CD14-positive monocyte (primary cell): ENCODE measurements at places on chromosomes 4 and X. TPM values are rescaled to one million over a fixed set of nuclear protein-coding genes. Genes with fewer than 3 reads are reported as not detected.

DDX53 gene
- polyA plus RNA-seq = not detected in 2 replicates

DNA sequence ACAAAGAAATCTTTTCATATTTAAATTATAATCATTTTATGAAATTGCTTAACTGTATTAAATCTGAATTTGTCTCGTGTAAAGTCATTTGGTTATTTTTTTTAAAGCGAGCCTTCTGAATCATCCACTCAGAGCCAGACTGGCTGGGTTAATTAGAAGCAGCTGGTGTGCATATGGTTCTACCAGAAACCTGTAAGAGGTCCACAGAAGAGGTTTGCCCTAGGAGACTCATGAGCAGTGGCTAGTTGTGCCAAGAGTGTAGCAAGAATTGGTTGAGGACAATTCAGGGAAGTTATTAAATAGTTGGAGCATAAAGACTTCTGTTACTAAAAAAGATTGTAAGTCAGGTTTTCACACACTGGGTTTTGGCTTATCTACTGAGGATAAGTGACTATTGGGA, 267.4 kb downstream of the IL1RAPL2 start:
- H3K36me3 ChIP-seq = no peaks in the 10 kb centered on the region
- no peaks in the 10 kb centered on the region for H3K27me3 ChIP-seq
- H3K27ac ChIP-seq = no peak overlapping the region
- no peaks in the 10 kb centered on the region for H3K4me1 ChIP-seq
- DNase-seq = no peak

- no peak overlapping the region for H3K4me3 ChIP-seq
- H3K27ac ChIP-seq = no peak overlapping the region
- peaks cover 41% of the 10 kb centered on the region for H3K27me3 ChIP-seq
- H3K4me1 ChIP-seq = peaks cover 9% of the 10 kb centered on the region
- no peaks in the 10 kb centered on the region for H3K36me3 ChIP-seq
Observed at GRCh38 chrX:45699158-45699557, 498.5 kb upstream of the DIPK2B start.

DNA sequence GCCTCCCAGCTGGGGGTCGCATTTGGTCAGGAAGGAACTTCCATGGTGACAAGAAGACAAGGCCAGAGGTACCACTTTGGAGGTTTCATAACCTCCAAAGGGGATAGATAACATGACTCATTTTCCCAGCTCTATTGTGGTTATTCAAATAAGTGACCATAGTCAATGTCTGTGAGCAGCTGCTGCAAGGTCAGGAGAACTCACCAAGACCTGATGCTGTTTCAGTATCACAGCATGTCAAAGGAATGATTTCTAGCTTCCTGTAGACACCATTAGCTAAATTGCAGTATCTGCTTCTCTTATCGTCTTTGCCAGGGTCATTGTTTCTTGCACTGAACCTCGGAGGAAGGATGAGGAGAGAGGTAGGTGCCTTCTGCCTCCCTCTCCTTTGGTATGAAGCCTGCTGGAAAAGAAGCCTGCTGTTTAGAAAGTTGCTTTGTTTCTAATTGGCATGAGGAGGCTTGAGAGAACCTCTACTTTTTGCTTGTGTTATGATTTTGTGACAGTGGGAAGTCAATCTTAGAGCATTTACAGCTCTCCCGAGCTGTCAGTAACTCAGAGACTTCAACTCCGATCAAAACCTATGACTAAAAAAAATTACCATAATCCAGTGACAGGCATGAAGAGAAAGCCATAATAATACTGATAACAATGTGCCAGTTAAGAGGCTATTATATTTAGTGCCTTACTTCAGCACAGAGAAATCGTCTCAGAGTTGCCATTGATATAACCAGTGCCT, 38.0 kb upstream of the GATB start:
- H3K4me3 ChIP-seq = no peak overlapping the region
- H3K27me3 ChIP-seq = no peaks in the 10 kb centered on the region
- no peak for DNase-seq
- no peak overlapping the region for H3K27ac ChIP-seq

DNA sequence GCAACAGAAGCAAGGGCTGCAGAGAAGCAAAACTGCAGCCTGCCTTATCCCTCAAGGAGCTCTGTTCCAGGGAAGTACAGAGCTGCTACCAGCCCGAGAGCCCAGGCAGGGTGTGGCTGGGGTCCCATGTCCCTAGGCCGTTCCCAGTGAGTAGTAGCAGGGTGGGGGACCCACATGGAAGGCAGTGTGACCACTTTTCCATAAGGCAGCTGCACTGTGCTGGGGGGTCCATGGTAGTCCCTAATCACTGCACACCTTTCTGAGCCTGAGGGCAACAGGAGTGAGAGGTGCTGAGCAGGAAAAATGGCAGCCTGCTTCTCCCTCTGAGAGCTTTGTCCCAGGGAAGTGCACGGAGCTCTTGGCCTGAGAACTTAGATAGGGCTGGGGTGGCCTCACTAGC, 135.9 kb downstream of the SH3BGRL start:
- no peak overlapping the region for H3K4me3 ChIP-seq
- no peaks in the 10 kb centered on the region for H3K4me1 ChIP-seq
- H3K27ac ChIP-seq = no peak overlapping the region
- H3K36me3 ChIP-seq = no peaks in the 10 kb centered on the region
- no peak for DNase-seq

DNA sequence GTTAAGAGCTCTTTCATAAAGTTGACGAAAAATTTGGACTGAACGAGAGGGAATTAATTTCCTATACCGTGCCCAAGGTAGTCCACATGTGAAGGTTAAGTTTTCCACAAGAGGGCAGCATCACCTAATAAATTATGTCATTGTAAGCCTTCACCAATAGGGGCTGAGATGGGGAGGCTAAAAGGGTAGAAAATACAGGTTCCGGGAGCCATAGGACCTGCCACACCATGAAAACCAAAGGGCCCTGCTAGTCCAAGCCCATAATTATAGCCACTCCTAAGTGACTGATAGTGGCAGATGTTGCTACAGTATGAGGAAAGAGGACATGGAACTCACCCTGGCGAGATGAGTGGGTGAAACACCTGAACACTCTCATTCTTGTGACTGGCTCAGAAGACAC, 122.2 kb downstream of the SHROOM4 start:
- no peak overlapping the region for H3K4me3 ChIP-seq
- DNase-seq = peak; percentile 5
- H3K4me1 ChIP-seq = no peaks in the 10 kb centered on the region
- no peaks in the 10 kb centered on the region for H3K27me3 ChIP-seq

DNA sequence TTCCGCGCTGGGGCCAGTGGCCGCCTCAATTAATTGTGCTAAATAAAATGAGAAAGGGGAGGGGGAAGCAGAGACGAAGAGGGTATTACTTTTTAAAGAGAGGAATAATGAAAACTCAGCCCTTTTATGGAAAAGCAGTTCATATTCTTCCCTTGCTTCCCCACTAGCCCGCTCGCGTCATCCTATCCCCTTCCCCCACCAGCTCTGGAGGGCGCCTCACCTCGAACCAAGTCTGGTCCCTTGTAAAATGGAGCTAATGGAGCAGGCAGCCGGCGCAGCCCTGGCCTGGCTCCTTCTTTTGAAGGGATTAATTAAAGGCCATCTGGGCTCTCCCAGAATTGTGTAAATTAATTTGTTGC, 511 bp upstream of the NKX6-1 start:
- no peak overlapping the region for H3K27ac ChIP-seq
- H3K36me3 ChIP-seq = no peaks in the 10 kb centered on the region
- H3K4me3 ChIP-seq = no peak overlapping the region
- DNase-seq = no peak
- H3K4me1 ChIP-seq = peaks cover 36% of the 10 kb centered on the region
- H3K27me3 ChIP-seq = peaks cover 87% of the 10 kb centered on the region

GPR78 gene
- not detected for polyA plus RNA-seq

CPE gene
- polyA plus RNA-seq = 0.03 and 0.13 TPM in 2 replicates

DNA sequence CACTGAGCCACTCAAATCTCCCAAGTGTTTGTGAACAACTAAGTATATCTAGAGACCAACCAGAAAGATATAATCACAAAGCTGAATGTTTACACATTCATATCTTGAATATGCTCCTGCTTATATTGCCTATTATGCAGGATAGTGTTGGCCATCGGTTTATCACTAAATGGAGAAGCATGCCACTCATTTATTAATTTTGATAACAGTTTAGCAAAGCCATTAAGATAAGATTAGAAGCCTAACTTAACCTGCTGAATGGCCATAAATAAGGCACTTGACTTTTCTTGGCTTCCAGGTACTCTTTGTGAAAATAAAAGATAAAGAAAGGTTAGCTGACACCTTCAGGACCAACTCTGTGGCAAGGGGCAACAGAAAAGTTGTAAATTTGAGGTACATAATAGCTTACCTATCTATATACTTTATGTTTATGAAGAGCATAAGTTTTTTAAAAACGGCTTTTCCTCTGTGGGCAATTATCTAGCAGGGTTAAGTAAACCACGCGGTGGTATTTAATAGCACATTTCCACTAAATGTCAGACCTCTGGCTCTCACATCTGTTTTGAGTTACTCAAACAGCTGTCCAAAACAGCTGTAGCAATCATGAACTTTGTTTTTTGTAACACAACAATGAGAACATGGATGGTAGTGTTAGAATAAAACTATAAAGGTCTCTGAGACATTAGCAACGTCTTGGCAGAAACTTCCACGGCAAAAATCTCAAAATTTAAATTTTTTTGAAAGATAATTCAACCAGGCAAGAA, 58.8 kb upstream of the FTHL17 start:
- no peak overlapping the region for H3K27ac ChIP-seq
- H3K36me3 ChIP-seq = no peaks in the 10 kb centered on the region
- no peak for DNase-seq
- no peaks in the 10 kb centered on the region for H3K27me3 ChIP-seq
- H3K4me1 ChIP-seq = peaks cover 4% of the 10 kb centered on the region

GRCh38 chrX:66023385-66024091, 16.3 kb downstream of the VSIG4 start:
- no peaks in the 10 kb centered on the region for H3K27me3 ChIP-seq
- H3K36me3 ChIP-seq = peaks cover 14% of the 10 kb centered on the region
- H3K4me3 ChIP-seq = no peak overlapping the region
- peaks cover 53% of the 10 kb centered on the region for H3K4me1 ChIP-seq

DNA sequence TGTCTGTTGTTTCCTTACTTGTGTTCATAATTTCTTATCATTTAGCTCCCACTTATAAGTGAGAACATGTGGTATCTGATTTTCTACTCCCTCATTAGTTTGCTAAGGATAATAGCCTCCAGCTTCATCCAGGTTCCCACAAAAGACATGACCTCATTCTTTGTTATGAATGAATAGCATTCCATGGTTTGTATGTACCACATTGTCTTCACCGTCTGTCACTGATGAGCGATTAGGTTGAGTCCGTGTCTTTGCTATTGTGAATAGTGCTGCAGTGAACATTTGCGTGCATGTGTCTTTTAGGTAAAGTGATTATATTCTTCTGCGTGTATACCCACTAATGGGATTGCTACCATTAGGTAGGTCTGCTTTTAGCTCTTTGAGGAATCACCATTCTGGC, 624.3 kb upstream of the EPHA5 start:
- H3K36me3 ChIP-seq = no peaks in the 10 kb centered on the region
- no peak overlapping the region for H3K4me3 ChIP-seq
- no peak overlapping the region for H3K27ac ChIP-seq
- H3K27me3 ChIP-seq = no peaks in the 10 kb centered on the region
- no peak for DNase-seq
